Spinal cord (tissue), 10 donors: ENCODE measurements at places on chromosomes 5 and 9. TPM values are rescaled to one million over a fixed set of nuclear protein-coding genes. Genes with fewer than 3 reads are reported as not detected.

DNA sequence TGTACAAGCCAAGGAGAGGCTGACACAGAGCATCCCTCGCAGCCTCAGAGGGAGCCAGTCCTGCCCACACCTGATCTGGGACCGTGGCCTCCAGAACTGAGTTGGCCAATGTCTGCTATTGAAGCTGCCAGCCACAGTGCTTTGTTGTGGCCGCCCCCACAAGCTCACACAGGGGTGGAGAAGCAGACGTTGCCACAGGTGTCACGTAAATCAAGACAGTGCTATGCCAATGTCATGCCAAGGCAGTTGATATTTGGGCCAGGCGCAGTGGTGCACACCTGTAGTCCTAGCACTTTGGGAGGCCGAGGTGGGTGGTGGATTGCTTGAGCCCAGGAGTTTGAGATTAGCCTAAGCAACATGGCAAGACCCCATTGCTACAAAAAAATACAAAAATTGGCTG lies 17.3 kb upstream of the TERT start:
- no peak for DNase-seq

GRCh38 chr5:9712911-9713310 lies 82.8 kb upstream of the TAS2R1 start:
- DNase-seq: no peak

GRCh38 chr5:181222630-181223057 lies 437 bp upstream of the TRIM41 start:
- no peak for DNase-seq

DNA sequence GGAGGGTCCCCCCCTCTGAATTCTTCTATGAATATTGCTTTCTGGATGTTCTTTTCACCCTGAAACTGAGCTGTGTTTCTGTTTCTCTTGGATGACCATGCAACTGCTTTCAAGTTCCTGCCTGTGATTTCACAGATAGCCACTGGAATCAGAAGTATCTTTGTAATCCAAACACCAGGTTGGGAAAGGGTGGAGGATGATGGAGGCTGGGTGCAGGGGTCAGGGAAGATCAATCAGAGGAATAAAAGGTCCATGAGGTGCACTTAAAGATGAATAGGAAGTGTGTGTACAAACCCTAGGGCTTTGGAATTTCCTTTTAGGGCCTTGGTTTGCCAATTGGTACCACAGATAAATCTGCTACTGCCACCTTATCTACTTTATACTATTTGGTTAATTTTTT lies 68.2 kb upstream of the AGXT2 start:
- no peak for DNase-seq

GRCh38 chr5:129748913-129749880 lies 1.3 kb downstream of the MINAR2 start:
- DNase-seq: no peak

GRCh38 chr5:169301986-169302385 lies 1.0 kb upstream of the SLIT3 start:
- DNase-seq: no peak

The PRDM9 gene
- not detected for total RNA-seq

The CDC26 gene
- total RNA-seq: 19.8 TPM

The SLC4A9 gene
- 0.30 TPM for total RNA-seq
